NCI-H69 (cell line): ENCODE measurements at places on chromosomes 16 and 17.
A peak's percentile ranks its signal among the peaks of the same experiment; 100 is the strongest.

DNA sequence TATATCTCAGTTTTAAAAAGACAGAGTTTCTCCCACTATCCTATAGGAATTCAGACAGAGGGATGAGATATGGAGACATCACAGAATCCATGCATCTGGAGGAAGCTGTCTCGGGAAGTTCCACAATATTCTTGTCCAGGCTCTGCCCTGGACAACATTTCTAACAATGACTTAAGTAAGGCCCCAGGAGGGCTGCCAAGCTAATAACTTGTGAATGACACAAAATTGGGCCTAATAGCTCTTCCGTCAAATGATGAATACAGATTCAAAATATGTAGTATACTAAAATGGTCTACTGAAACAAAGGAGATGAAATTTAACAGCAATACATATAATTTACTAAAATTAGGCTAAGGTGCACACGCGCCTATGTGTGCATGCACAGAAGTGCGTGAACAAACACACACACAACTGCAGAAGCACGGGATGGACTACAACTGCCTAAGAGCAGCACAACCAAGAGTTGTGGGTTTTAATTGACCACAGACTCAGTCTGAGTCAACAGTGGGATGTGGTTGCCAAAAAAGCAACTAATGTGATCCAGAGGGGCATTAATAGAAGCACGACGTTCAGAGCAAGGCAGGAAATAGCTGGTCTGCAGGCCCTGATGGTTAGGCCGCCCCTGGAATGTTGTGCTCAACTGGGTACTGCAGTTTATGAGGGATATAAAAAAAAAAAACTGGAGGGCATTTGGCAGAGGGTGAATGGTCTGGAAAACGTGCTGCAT lies 26.3 kb upstream of the HS3ST2 start:
- DNase-seq = no peak

- no peak for DNase-seq
Measured at GRCh38 chr16:15398618-15399316, 3.2 kb downstream of the MPV17L start.

GRCh38 chr16:83926726-83927397 lies 26.2 kb upstream of the OSGIN1 start:
- DNase-seq = peak; percentile 72

DNA sequence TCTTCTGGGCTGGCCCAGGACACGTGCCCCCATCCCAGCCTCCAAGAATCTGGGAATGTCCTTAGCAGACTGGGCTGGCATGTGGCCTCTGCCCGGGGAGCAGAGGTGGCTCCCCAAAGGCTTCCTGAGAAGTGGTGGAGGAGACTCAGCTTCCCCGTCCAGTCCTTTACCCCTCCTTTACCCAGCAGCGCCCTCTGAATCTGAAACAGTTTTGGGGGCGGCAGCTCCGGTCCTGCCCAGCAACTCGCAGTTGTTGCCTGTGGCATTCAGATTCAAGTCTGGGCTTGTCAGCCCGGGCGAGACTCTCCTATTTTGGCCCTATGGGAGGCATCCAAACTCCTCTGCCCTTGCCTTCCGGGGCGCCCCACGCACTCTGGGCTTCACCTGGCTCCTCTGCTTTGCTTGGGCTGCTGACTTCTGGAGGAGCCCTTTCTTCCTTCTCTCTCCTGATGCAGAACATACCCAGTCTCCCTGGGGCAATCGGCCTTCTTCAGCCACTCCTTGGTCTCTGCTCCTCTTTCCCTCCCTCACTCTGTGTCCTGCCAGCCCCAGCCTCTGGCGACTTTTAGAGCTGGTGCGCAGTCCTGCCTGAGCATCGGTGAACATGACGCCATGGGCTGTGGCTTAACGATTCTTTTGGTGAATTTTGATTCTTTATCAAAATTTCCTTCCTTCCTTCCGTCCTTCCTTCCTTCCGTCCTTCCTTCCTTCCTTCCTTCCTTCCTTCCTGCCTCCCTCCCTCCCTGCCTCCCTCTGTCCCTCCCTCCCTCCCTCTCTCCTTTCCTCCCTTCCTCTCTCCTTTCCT lies 55.2 kb downstream of the CMIP start:
- DNase-seq = no peak

- no peak for DNase-seq
Measured at GRCh38 chr16:50960517-50961202, 190.4 kb downstream of the SALL1 start.

DNA sequence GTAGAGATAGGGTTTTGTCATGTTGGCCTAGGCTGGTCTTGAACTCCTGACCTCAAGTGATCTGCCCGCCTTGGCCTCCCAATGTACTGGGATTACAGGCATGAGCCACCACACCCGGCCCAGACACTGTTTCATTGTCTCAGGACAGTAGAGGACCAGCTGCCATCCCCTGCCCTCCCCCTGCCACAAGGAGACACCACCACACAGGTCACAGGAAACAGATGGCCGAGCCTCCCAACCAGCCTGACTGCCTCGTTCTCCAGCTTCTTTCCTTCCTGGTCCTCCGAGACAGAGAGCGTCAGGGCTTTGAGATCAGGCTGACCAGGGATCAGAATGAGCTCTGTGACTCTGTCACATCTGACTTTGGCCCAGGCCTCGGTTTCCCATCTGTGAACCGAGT lies 20.8 kb upstream of the RNPS1 start:
- no peak for DNase-seq

DNA sequence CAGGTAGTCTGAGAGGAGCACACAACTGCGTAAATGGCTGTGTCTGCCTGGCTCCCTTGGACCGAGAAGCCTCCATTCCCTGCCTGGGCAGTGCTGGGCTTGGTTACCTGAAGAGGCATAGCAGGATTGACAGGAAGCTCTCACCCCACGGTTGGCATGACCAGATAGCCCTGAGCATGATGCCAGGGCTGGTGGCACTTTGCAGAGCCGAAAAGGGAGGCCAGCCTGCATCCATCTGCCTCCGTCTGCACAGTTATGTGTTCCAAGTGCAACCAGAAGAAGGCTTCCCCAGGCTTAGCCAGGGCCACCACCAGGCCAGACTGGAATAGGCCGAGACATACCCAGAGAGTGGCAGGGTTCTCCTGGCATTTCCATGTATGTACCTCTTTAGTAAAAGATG lies 36.6 kb downstream of the GNAO1 start:
- DNase-seq = no peak

- no peak for DNase-seq
Measured at GRCh38 chr17:66950886-66951604, 13.5 kb upstream of the CACNG4 start.

DNA sequence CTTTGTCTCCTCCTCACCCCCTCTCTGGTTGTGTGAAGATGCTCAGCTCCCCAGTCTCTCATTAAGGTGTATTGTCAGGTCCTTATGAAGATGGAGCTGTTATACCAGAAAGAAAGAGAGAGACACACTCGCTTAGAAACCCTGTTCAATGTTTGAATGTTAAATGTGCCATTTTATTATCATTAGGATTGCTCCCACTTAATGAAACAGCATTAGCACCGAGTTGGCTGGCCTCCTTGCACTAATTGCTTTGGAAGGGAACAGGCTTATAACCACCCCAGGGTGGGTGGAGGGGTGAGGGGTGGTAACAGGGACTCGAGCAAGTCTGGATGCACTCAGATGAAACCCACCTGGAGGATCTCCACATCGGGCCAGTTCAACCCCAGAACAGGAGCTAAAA lies 14.4 kb downstream of the PIPOX start:
- DNase-seq = peak; percentile 77

DNA sequence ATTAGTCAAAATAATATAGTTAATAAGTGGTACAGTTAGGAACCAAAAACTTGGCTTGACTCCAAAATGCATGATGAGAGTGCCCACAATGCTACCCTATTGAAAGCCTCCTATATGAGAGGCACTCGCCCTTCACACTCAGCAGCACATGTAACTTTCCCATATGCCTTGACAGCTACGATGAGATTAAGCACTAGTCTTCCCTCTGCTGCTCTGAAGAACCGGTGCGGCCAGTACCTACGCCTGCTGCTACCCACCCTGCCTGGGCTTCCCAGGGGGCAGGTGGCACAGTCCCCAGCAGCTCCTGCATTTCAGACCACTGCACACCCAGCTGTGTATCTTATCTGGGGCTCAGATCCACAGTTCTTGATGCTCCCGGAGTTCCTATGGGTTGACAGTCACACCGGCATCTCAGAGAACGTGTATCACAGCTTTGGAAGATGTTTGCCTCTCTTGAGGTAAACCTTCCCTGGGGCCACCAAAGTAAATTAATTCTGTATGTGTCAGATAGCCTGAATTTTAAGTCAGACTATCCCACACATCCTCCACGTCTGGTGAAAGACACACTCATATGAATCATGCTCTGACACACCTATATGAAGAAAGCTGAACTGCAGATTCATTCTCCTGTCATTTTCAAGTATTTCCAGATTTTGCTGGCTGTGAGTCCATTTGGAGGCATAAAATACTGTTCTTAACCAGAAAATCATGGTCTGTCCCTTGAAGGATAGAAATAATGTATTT lies 77.8 kb downstream of the MYH10 start:
- no peak for DNase-seq

DNA sequence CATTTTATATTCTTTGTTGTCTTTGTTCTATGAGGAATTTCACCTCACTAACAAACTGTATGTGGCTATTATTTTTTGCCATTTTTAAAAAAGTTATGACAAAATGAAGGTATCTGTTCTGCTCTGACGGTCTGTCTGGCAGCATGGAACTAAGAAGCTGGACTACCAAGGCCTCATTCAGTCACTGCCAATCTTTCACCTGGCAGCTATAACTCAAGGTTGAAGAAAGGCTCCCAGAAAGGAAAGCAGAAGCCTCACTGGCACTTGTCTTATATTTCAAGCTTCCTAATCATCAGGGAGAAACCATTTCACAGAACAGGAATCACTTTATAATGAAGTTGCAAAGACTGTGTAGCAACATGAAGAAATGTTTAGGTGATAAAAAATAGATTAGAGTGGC lies 18.7 kb upstream of the SLC6A4 start:
- no peak for DNase-seq

GRCh38 chr17:76532072-76532651 lies 5.3 kb downstream of the CYGB start:
- no peak for DNase-seq

GRCh38 chr17:50475362-50475761 lies 3.3 kb upstream of the RSAD1 start:
- DNase-seq = no peak

- no peak for DNase-seq
Measured at GRCh38 chr17:79621151-79621943, 10.5 kb upstream of the RBFOX3 start.

DNA sequence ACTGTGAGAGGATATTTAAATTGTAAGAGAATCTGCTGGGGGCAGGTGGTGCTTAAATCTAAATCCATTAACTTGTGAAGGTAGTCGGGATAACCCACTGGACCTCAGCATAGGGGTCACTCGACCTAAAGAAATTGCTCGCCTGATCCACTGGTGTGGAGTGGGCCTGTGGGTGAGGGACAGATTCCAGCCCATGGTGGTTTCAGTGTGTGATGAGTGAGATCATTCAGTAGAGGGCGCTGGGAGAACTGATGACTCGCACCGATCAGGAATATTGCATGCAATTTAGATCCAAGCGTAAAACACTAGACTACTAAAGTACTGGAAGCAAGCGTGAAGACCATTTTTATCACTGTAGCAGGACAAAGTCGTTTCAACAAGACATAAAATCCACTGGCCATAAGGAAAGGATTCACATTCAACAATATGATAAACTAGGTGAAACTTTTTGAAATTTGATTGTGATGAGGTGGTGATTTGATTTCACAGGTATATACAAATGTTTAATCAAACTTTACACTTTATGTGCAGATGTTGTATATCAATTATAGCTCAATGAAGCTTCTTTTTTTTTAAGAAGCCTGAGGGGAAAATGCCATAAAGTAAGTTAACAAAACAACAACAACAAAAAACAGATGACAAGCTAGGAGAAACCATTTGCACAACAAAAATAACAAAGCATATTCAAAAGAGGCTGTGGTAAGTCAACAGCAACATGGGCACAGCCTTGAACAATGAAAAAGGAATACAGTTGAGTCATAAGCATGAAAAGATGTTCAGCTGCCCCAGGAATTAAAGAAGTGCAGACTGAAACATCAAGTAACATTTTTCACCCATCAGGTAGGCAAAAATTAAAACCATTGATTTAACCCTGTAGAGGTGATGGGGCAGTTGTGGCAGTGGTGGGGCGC lies 7.5 kb upstream of the TMEM170A start:
- peak; percentile 63 for DNase-seq

DNA sequence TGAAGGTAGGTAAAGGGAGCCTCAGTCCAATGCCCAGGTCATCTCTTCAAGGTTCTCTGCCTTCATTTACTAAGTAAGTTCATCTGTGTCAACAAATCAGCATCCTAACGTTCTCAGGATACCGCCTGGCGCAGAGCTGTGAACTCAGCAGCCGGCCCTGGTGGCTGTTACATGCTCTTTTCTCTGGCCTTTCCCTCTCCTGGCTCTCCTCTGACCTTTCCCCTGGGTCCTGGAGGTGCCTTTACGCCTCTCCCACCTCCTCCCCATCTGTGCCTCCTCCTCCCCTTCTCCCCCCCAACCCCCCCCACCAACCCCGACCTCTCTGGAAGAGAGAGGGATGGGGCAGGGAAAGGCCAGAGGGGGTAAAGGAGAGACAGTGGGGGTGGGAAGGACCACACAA lies 19.5 kb downstream of the COTL1 start:
- DNase-seq = no peak

- no peak for DNase-seq
Measured at GRCh38 chr16:49488740-49489525, 115.3 kb downstream of the C16orf78 start.

DNA sequence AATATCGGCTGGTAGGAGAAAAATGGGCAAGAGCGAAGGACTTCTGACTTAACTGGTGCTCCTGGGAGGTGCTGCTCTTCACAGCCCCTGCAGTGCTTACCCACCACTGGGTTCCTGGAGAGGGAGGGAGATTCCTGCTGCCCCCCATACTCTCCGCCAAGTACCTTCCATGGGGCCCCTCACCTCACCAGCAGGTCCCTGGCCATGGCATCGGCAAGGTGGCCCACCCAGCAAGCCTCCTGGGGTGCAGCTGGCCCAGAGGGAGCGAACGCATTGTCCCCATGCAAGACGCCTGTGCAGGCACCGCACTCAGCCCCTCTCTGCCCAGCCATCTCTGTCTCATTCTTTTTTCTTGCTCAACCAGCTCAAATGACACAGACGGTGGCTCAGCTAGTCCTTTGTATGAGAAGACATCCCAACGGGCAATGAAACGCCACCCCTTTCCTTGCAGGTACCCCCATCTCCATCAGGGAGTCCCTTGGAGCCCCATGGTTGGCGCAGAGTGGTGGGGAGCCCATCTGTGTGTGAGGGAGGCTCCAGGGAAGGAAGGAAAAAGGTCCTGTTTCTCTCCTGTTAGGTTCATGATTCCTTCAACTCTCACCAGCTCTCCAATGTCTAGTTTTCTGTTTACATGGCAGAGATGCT lies 9.6 kb upstream of the ALDH3A1 start:
- no peak for DNase-seq

- DNase-seq = no peak
Measured at GRCh38 chr16:47990676-47991075, 165.1 kb downstream of the ABCC12 start.
